ENCODE measurements at places on chromosomes 6 and 20.
A peak's percentile ranks its signal among the peaks of the same experiment; 100 is the strongest.

- no peak for DNase-seq
Observed at GRCh38 chr6:45880676-45881075, 135.0 kb downstream of the CLIC5 start.

GRCh38 chr6:127026247-127026646 lies 92.2 kb upstream of the RSPO3 start:
- DNase-seq, result peak; percentile 17

DNA sequence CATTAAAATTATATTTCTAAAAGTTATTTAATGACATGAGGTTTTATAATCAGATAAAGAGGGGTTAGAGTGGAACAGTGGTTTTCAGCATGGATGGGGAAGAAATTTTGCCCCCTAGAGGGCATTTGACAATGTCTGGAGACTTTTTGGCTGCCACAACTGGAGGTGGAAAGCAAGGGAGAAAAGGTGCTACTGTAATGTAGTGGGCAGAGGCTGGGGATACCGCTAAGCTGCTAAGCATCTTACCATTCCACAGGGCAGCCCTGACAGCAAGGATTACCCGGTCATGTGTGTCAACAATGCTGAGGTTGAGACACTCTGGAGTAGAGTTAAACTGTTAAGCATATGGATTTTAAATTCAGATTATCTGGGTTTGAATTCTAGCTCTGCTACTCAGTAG lies 52.9 kb upstream of the FABP7 start:
- peak; percentile 22 for DNase-seq

GRCh38 chr6:129606664-129607063 lies 103.3 kb downstream of the ARHGAP18 start:
- no peak for DNase-seq

GRCh38 chr6:150208611-150209352 lies 65.9 kb downstream of the PPP1R14C start:
- DNase-seq, result no peak

- no peak for DNase-seq
Observed at GRCh38 chr20:49248879-49249665, 28.8 kb downstream of the ZNFX1 start.

Measured in EL (cell line).